Stimulated activated CD8-positive, alpha-beta memory T cell treated with anti-CD3 and anti-CD28 coated beads, Interleukin-4, amount 100 ng/mL, for 24 hours (primary cell): ENCODE measurements at places on chromosomes 3 and 15.

GRCh38 chr3:113117511-113118234 lies 93.7 kb upstream of the BOC start:
- no peak for DNase-seq

DNA sequence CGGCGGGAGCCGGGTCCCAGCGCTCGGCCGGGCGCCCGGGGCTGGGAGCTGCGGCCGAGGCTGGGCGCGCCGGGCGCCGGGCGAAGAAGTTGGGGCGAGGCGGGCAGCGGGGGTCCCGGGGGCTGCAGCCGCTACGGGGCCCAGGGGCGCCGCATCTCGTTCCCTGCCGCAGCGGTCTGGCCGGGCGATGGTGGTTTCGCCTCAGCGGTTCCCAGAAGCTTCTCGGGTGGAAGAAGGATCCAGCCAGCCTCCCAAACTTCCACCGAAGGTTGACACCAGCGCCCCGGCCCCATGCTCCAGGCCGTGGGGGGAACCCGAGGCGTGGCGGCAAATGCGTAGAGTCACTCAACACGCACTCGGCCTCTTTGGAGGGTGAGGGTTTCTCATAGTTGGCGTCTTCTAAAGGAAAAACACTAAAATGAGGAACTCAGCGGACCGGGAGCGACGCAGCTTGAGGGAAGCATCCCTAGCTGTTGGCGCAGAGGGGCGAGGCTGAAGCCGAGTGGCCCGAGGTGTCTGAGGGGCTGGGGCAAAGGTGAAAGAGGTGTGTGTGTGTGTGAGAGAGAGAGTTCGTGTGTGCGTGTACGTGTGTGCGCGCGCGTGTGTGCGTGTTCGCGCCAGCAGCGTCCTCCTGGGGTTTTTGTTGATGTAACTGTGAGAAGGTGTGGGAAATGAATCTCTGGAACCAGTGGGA lies 940 bp downstream of the BOC start:
- no peak for DNase-seq

DNA sequence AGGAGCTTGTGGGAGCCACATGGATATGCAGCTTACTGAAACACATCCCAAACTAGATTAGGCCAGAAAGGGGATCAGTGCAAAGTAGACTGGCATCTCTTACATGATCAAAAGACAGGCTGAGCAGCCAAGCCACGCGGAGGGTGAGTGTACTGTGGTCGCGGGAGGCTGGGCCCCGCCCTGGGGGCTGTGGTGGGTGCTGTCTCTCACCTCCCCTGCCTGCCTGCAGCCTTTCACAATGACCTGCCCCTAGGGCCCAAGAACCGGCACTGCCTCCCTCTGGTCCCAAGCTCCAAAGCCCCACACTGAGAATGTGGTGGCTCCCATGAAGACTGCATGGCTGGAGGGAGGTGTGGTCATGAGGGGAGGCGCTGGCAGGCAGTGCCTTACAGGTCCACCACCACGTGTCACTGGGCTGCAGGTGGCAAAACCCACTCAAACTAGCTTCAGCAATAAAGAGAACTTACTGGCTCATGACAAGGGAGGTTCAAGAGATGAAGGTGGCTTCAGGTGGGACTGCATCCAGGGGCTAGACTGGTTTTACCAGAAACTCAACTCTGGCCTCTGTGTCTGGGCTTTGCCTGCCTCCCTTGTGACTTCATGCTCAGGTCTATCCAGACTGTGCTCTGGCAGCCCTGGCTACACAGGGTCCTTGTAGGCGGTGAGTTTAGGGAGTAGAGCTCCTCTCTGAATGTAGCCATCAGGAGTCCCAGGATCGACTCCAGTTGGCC lies 27.4 kb upstream of the PLXND1 start:
- DNase-seq, result no peak

DNA sequence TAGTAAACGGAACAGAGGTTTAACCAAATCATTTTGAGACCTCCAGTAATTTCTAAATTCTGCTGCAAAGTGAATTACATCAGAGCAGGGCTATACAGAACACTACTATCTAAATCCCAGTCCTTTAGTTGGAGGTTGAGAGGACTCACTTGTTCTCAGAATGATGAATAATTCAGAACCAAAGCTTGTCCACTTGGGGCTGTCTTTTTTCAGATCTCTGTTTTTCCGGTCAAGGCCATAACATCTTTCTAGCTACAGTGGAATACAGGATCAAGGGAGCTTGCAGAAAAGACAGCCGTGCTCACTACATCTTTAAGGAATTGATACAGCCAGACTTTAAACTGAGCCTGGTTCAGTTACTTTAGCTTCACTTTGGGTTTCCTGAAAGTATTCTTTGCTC lies 194.5 kb downstream of the EFHB start:
- no peak for DNase-seq

GRCh38 chr3:49199900-49200281 lies 28.5 kb downstream of the KLHDC8B start:
- no peak for DNase-seq

DNA sequence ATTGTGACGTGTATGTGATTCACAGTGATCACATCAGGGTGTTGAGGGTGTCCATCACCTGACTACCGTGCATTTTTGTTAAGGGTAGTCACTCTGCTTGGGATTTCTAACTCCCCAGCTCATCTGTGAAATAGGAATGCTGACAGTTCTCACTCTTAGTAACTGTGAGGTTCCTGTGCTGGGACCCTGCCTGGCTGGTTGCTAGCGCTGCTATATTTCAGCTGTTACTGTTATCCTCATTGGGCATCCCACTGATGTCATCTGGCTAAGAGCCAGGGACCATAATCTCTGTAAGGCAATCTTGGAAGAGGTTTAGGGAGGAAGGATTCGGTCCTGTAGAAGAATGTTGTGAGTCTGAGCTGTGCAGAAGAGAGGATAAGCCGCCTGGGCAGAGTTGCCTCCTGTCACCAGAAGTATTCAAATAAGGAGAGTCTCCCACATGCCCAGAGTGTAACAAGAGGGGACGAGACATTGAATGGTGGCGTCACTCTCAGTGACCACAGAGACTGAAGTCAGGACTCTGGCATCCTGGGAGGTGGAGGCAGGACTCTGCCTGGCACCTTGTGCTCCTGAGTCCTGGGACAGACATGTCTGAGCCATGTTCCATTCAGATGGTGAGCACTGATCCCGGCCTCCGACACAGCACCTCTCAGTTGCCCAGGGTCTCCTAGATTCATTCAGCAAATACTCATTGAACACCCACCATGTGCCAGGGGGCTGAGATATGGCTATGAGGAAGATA lies 52.2 kb downstream of the FBLN2 start:
- no peak for DNase-seq

- no peak for DNase-seq
Measured at GRCh38 chr3:33980252-33980651, 181.8 kb downstream of the PDCD6IP start.

DNA sequence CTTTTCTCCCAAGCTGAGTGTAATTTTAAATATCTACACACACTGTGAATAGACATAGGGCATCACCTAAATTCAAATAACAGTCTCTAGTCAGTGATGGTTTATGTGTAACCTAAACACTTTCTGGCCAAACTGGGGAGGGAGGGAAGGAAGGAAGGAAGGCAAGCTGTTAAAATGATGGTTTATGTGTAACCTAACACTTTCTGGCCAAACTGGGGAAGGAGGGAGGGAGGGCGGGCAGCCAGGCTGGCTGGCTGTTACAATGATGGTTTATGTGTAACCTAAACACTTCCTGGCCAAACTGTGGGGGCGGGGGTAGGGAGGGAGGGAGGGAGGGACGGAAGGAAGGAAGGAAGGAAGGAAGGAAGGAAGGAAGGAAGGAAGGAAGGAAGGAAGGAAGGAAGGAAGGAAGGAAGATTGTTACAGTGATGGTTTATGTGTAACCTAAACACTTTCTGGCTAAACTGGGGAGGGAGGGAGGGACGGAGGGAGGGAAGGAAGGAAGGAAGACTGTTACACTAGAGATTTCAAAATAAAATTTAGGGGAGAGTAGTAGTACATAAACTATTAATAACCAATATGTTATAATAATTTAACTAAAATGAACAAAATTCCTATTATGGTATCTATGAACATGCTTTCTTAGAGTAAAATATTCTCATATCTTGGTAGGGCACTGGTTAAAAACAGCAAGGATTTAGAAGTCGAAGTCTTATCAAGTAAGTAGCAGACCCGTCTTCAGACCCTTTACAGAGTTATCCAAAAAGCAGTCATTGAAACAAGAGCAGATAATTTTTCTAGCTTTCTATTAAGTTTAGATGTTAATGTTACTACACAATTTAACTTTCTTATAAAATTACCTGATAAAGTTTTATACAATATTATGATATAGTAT lies 148.1 kb downstream of the LMLN start:
- no peak for DNase-seq

- DNase-seq, result no peak
Measured at GRCh38 chr15:43329217-43329959, 985 bp downstream of the LCMT2 start.
